ENCODE measurements at places on chromosomes 12 and 14.

GRCh38 chr12:15899282-15899870 is 11.8 kb upstream of the DERA start:
- no peak for DNase-seq

DNA sequence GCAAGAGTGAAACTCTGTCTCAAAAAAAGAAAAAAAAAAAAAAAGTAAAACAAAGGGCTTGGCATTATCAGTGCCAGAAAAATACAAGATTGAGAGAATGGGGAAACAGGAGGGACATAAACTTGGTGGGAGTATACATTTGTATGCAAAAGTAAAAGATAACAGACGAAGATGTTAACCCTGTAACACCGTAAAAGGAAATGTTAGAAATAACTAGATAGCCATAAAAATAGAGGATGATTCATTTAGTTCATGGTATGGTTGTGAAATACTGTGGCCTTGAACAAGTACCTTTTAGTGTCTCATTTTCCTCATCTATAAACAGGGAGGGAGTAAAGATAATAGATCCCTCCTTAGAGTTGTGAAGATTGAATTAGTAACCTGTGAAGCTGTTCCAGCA is 33.3 kb downstream of the ATP2A2 start:
- no peak for DNase-seq

DNA sequence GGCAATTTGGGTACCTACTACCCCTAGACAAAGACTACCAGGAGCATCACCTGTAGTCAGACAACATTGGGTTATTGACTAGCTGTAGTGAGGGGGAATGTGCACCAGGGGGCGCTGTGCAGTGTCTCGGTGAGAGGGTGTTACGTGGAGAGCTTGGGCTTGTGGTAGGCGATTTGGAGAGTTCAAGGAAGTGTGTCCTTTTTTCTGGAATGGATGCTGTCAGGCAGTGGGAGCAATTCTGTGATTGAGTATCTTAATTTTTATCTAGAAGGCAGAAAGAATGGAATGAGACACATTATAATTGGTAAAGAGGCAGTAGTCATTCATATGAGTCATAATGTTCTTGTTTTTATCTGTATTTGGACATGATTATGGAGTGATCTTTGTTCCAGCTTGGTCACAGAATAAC is 187.7 kb downstream of the GALC start:
- no peak for DNase-seq

DNA sequence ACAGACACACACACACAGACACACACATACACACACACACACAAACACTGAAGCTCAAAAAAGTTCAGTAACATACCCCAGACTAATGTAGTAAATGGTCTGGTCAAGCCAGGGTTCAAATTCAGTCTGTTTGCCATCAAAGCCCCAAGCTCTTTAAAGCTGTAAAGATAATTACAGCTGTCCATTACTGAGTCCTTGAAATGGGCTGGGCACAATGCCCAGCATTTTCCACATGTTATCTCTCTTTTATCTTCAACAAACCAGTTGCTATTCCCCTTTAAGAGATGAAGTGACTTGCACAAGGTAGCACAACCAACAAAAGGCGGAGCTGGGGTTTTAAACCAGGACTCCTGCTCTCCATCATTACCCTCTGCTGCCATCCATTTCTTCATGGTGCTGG is 7.6 kb upstream of the UNC119B start:
- no peak for DNase-seq

DNA sequence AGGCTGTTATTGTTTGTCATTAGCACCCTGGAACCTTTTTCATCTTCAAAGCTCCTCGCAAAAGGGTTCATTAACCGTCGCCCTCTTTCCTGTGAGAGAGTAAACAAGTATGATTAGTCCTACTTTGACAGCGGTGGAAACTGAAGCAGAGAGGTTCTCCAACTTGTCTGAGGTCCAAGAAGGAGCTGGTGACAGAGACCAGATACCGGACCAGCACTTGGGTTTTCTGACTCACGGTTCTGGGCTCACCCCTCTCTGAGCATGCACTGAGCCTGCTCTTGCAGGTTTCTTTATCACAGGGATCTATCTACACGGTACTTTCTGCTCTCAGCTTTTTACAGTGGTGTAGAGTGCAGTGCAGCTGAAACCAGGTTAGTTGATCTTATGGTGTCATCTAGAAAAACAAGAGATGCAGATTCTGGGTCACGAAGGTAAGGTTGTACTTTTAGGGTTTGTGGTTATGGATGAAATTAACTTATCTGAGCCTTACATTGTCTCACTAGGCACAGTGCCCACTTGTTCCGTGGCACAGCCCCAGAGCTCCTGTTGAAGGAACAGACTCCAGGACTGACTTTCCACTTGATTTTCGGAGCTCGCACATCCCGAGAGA is 62.1 kb downstream of the PPP2R5C start:
- DNase-seq, result no peak

GRCh38 chr12:106106892-106107291 is 31.9 kb downstream of the NUAK1 start:
- DNase-seq, result no peak

DNA sequence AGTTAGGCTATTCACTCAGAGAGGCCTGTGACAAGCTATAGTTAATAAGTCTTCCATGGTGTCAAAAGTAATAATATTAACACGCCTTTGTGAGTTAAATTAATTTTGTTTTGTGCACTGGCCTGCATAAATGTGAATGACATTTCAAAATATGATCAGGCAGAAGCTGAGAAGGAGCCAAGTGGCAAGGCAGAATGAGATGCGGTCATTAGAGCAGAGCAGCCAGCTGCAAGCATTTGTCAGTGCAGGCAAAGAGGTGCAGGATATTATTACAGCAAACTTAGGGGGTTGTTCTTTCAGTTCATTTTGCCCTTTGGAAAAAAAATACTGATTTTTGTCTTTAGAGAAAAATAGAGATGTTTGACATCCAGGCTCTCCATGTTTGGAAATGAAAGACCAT is 364.5 kb downstream of the PAWR start:
- no peak for DNase-seq

DNA sequence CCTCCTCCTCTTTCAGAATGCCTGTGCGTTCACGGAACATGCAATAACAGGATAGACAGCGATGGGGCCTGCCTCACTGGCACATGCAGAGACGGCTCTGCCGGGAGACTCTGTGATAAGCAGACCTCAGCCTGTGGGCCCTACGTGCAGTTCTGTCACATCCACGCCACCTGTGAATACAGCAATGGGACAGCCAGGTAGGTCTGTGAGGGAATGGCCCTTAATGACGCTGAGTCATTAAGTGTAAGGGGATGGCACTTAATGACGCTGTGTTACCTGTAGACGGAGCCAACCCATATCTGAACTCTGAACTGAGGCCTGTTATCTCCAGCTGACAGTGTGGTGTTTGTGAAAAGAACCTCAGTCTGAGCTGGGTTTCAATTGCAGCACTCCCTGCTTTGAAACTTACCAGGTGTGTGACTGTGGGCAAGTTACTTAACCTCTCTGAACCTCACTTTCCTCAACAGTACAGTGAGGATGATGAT is 86.9 kb downstream of the STAB2 start:
- no peak for DNase-seq

DNA sequence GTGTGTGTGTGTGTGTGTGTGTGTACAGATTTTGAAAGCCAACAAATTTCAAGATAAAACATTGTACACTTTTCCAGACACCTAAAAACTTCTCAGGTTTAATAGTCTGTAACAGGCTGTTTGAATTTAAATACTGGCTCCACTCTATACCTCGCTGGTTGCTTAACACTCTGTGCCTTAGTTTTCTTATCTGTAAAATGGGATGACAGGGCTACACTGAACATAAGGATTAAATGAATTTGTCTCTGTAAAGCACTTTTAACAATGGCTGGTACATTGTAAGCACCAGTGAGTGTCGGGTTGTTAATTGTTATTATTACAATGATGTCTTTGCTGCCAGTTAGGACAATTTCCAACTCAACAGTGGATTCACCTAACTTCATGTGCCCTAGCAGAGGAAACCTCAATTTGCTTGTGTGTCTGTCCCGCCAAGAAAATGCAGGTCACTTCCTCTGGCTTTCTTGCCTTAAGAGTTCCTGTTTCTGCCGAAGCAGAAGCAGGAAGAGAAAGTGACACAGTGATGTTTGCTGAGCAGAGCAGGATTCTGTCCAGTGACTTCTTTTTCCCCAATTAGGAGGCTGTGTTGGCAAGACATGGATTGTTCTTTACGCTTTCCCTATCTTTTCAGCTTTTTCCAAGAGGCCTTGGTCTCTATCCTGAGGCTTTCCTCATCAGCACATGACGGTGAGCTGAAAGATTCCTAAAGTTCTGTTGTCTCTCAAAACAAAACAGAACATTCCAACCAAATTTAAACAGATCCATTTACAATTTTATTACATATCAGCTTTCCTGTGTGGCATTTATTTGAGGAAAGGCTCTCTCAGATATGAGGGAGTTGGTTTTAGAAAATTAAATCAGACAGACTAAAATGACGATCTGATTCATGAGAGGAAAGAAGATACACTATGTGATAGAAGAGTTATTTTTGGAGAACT is 154.1 kb upstream of the ATP2B1 start:
- no peak for DNase-seq

- no peak for DNase-seq
Observed at GRCh38 chr14:89542786-89543424, 125.9 kb upstream of the FOXN3 start.

GRCh38 chr14:80325688-80326087 is 114.4 kb upstream of the DIO2 start:
- no peak for DNase-seq
